Activated CD8-positive, alpha-beta T cell treated with anti-CD3 and anti-CD28 coated beads, Interleukin-2, amount 10 ng/mL, durations not matched to agents 7 days and 5 days (primary cell): ENCODE measurements at places on chromosomes 16 and 17. TPM values are rescaled to one million over a fixed set of nuclear protein-coding genes. Genes with fewer than 3 reads are reported as not detected.
A peak's percentile ranks its signal among the peaks of the same experiment; 100 is the strongest.

Gene WNK4
- 0.37 TPM for total RNA-seq

Gene ADAD2
- not detected for total RNA-seq

Gene DNAAF1
- not detected for total RNA-seq

Gene ABCC11
- not detected for total RNA-seq

Gene DHRS7C
- total RNA-seq = not detected

Gene NPIPB8
- 0.89 TPM for total RNA-seq

Gene ITGAL
- 471 TPM for total RNA-seq

Gene ZNF785
- 11.7 TPM for total RNA-seq

Gene TMIGD1
- total RNA-seq = not detected

- DNase-seq = no peak
Measured at GRCh38 chr17:35683591-35683990, 47.8 kb upstream of the RASL10B start.

- no peak for DNase-seq
Measured at GRCh38 chr16:23368469-23368868, 66.4 kb downstream of the SCNN1B start.

- no peak for DNase-seq
Measured at GRCh38 chr16:79328402-79329165, 272.0 kb downstream of the MAF start.

- no peak for DNase-seq
Measured at GRCh38 chr17:17474341-17474740, 2.5 kb upstream of the MED9 start.

- no peak for DNase-seq
Measured at GRCh38 chr17:47808830-47809480, 12.6 kb downstream of the OSBPL7 start.

DNA sequence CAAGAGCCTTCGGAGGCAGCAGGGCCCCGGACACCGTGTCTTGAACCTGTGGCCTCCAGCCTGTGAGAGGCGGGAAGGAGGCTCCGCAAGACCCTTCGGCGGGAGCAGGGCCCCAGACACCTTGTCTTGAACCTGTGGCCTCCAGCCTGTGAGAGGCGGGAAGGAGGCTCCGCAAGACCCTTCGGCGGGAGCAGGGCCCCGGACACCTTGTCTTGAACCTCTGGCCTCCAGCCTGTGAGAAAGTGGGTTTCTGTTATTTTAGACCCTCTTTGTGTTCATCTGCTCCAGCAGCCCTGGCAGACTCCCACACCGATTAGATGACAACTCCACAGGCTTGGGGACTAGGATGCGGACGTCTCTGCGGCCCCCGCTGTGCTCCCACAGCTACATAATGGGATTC, 30.0 kb downstream of the FBXO31 start:
- no peak for DNase-seq

- DNase-seq = no peak
Measured at GRCh38 chr16:49596648-49597291, 223.2 kb downstream of the C16orf78 start.

- peak; percentile 72 for DNase-seq
Measured at GRCh38 chr17:59829217-59830006, 63.3 kb downstream of the TUBD1 start.

DNA sequence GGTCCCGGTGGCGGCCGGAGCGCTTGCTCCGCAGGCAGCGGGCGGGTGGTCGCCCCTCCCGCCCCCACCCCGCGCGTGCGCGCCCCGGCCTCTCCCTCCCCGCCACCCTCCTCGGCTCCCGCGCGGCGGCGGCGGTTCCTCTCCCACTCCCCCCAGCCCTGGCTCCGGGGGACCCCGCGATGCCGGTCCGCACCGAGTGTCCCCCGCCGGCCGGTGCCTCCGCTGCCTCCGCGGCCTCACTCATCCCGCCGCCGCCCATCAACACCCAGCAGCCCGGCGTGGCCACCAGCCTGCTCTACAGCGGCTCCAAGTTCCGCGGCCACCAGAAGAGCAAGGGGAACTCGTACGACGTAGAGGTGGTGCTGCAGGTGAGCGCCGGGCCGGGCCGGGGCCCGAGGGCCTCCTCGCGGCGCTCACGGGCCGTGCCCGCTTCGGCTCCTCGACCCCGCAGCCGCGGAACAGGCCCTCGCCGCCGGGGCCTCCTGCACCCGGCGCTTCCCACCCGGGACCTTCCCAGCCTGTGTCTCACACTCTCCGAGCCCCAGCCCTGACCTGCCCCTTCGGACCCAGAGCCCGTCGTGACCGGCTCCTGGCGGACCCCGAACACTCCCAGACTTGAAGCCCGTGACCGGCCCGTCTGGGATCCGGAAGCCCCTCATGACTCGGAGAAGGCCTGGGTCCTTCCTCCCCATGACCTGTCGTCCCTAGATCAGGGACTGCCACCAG, 490 bp downstream of the GID4 start:
- peak; percentile 57 for DNase-seq

DNA sequence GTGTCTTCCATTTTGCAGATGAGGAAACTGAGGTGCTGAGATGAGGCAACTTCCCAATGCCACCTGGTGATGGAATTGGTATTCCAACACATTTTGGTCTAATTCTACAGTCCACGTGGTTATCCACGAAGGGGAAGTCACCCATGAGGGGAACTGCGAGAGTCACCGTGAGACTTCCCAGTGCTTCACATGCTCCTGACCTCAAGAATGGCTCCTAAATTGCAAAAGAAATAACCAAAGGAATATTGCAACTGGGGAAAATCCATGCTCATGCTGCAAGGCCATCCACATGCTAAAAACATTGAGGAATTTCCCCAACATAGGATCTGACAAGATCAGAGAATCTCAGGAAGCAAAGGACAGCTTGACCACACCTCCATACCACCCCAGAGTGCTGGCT, 153.9 kb downstream of the HS3ST3B1 start:
- DNase-seq = no peak

- no peak for DNase-seq
Measured at GRCh38 chr16:68345958-68346635, 35.3 kb downstream of the PRMT7 start.
